ENCODE measurements at places on chromosomes 16 and 17.

GRCh38 chr16:75621170-75621477 is 2.0 kb downstream of the ADAT1 start:
- DNase-seq: no peak

GRCh38 chr17:64341181-64341580 is 49.5 kb downstream of the PECAM1 start:
- DNase-seq: no peak

DNA sequence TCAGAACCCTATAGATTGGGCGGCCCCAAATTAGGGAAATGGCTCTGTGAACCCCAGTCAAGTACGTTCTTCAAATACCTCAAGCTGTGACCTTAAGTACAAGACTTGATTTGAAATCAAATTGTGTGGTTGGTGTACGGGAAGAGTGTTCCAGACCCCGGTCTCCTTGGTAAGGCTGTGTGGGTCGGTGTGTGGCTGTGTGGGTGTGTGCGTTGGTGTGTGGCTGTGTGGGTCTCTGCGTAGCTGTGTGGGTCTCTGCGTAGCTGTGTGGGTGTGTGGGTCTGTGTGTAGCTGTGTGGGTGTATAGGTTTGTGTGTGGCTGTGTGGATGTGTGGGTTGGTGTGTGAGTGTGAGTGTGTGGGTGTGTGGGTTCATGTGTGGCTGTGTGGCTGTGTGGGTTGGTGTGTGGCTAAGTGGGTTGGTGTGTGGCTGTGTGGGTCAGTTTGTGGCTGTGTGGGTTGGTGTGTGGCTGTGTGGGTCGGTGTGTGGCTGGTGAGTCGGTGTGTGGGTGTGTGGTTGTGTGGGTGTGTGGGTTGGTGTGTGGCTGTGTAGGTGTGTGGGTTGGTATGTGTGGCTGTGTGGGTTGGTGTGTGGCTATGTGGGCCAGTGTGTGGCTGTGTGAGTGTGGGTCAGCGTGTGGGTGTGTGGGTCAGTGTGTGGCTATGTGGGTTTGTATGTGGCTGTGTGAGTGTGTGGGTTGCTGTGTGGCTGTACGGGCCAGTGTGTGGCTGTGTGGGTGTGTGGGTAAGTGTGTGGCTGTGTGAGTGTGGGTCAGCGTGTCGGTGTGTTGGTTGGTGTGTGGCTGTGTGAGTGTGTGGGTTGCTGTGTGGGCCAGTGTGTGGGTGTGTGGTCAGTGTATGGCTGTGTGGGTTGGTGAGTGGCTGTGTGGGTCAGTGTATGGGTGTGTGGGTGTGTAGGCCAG is 238.7 kb upstream of the ZFHX3 start:
- no peak for DNase-seq

DNA sequence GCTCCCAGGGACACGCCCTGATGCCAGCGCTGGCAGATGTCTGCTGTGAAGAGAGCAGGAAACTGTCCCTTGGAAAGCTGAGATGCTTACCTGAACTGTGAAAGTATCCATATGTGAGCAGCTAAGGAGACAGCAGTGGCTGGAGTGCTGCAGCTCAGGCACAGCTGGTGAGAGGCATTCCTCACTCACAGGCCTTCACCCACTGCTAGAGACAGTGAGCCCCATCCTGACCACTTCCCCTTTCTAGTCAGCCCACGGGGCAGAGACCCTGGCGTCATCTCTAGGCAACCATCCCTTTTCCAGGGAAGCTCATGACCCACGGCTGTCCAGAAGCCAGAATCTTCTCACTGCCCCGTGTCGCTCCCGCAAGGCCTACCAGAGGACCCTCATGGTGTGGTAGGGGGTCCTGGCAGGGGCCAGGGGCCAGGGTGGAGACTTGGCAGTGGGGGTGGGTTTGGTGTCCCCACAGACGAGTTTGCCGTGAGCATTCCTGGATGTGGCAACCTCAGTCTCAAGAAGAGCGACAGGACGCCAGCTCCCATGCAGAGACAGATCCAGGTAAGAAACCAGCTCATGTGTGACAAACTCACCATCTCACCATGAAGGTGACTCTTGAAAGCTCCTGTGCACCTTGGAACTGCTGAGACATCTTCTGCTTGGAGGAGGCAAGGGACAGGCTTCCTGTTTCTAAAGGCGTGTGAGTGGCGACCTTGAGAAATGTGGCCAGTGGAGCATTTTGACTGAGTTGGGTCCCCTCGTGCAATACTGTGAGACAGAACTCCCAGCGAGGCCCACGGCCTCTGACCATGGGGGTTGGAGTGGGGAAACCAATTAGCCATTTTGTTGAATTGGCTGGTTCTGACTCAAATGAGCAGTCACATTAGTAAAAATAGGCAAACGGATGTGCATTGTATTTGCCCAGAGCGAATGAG is at the start of gene SCIMP:
Gene SCIMP, minus strand, starts transcription at position 216 of the 932 bp plus-strand sequence. Its CDS starts 105 bp downstream, at position 111.
- no peak for DNase-seq

- no peak for DNase-seq
Observed at GRCh38 chr17:81867170-81867990, 3.8 kb downstream of the ARHGDIA start.

GRCh38 chr17:71634376-71634775 is 486.4 kb upstream of the SOX9 start:
- DNase-seq: no peak

- no peak for DNase-seq
Observed at GRCh38 chr16:13103831-13104530, 202.6 kb downstream of the SHISA9 start.

DNA sequence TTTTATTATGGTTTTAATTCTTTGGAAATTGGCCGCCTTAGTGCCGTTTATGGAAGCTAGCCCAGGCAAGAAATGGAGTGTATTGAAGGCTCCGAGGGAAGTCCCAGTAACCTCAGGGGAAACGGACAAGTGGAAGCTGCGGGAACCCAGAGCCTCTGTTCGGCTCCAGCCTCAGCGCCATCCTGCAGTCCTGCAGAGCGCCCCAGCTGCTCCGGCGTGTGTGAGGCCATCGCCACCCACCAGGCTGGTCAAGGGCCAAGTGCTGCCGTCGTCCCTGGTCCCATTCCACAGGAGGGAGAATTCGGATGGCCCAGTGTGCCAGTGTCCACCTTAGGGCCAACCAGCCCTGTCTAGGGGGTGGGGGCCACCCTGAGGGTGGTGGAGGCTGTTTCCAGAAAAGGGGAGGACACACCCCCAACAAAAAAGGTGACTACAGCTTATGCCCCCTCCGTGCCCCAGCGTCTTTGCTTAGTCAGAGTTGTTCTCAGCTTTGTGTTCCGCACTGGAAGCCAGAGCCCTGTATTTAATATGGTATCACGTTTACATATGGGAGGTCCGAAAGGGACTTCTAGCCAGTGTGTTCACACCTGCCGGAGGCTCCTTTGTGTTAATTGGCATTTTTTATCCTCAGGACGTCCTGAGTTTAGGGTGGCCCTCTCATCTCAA is 13.0 kb downstream of the MGRN1 start:
- no peak for DNase-seq

GRCh38 chr16:75073545-75074303 is 42.9 kb downstream of the LDHD start:
- no peak for DNase-seq

DNA sequence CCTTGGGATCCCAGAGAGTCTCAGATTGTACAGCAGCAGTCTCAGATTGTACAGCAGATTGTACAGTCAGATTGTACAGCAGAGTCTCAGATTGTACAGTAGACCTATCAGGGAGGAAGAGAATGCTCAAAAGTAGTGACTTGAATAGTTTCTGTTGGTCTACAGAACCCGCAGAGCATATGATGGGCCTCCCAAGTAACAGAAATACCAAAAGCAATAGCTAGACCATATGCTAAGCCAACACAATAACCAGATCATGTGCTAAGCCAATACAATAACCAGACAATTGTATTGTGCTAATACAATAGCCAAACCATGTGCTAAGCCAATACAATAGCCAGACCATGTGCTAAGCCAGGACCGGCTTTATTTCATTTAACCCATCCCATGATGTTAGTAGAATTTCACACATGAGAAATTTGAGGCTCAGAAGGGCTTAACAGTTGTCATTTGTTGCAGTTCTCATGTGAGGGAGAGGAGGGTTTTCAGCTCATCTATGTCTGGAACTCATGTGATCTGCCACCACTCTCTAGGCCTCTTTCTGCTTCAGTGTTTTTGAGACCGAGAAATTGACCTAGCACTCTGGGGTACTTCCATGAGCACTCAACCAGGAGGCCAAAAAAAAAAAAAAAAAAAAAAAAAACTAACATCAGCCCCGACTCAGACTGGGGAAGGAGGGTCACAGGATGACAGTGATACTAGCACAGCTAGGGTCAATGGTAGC is 144.0 kb downstream of the SOX9 start:
- DNase-seq: no peak

GRCh38 chr17:14755002-14755401 is 454.1 kb downstream of the HS3ST3B1 start:
- DNase-seq: no peak

- no peak for DNase-seq
Observed at GRCh38 chr16:55325080-55325447, 1.1 kb downstream of the IRX6 start.

GRCh38 chr16:19733551-19733950 is 15.5 kb downstream of the IQCK start:
- no peak for DNase-seq

GRCh38 chr16:83969771-83970429 is 1.9 kb downstream of the NECAB2 start:
- no peak for DNase-seq

- DNase-seq: no peak
Observed at GRCh38 chr17:78895322-78895721, 7.7 kb downstream of the CEP295NL start.

- no peak for DNase-seq
Observed at GRCh38 chr17:31357091-31357490, 34.4 kb upstream of the RAB11FIP4 start.

DNA sequence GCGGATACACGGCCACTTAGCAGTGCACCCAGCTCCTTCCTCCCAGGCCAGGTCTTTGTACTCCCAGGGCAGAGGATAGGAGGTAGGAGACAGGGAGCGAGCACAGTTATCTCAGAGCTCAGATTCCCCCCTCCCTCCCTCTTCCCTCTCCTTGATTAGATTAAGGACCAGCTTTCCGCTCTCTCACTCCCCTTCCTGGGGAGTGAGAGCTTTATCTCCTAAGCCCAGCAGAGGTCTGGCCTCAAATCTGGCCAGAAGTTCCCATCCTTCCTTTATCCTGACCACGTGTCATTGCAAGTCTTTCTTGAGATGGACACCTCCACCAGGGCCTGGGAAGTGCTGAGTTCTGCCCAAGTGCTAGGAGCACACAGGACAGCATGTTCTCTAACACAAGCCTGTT is 5.1 kb downstream of the ARL4D start:
- no peak for DNase-seq

DNA sequence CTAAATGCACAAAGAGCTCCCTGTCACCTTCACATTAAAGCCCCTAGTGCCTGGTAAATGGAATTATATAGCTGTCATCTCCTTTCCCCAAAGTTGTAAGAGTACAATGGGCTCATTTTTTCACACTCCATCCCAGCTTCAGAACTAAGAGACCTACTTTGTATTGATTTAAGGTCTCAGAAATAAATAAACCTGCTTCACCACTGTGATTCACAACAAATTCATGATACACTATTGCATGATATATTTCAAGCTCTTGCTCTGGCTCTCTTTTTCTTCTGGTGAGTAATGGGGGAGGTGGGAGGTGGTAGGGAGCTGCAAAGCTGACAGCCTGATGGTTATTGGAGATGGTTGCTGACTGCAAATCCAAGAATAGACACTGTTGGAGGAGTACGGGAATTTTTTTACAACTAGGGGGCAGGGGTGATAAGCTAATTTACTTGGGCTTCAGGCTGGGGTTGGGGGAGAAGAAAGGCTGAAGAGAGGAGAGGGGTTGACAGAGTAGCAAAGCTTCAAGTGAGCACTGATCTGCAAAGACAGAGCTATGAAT is 189.9 kb downstream of the AATF start:
- no peak for DNase-seq

DNA sequence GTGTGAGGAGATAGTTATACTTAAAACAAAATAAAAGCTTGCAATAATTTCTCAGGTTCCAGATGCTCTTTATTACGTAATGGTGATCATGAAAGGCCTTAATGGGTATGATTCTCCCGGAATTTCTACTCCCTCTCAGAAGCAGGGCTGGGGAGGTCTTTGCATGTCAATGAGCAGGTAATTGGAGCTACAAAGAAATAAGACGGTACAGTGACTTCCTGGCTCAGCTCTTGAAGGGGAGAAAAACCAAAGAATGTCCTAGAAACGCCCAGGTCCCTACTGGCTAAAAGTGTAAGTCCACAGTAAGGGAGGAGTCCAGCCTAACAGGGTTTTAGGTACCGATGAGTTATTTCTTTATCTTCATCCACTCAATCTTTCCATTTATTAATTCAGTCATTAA is 390.9 kb downstream of the TMEM114 start:
- DNase-seq: no peak

GRCh38 chr17:45338023-45338781 is 21.4 kb upstream of the MAP3K14 start:
- DNase-seq: no peak

DNA sequence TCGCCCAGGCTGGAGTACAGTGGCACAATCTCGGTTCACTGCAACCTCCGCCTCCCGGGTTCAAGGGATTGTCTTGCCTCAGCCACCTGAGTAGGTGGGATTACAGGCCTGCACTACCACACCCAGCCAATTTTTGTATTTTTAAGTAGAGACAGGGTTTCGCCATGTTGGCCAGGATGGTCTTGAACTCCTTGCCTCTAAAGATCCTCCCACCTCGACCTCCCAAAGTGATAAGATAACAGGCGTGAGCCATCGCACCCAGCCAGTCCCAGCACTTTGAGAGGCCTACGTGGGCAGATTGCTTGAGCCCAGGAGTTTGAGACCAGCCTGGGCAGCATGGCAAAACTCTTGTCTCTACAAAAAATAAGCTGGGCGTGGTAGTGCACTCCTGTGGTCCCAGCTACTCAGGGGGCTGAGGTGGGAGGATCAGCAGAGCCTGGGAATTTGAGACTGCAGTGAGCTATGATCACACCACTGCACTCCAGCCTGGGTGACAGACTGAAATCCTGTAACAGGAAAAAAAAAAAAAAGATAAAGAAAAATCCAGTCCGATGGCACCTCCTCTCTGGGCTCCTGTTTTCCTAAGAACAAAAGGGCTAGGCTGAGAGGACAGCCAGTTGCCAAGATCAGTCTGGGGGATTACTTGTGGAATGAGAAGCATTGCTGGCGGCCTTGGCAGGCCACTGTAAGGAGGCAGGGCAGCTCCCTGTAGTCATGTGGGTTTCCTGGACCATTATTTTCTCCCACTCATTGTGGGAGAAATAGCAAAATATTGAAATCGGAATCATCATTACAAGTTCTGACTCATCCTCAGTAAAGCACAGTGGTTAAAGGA is 3.0 kb upstream of the PIPOX start:
- no peak for DNase-seq

DNA sequence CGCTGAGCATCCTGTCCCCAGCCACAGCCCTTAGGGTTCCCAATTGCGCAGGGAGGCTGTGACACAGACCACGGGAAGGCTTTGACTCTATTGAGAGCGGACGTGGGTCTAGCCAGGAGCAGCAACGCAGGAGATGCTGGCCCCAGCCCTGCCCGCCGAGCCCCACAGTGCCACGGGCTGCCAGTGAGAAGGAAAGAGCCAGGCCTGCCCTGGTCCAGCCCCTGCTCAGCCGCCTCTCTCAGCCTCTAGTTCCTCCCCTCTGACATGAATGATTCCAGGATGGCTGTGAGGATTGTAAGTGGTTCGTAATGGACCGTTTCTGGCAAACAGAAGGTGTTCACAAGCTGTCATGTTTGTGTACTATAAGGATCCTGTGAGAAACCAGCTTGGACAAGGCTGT is 2.5 kb downstream of the BHLHA9 start:
- no peak for DNase-seq

Data from activated CD4-positive, CD25-positive, alpha-beta regulatory T cell (primary cell).